ENCODE measurements at places on chromosomes 4 and X. TPM values are rescaled to one million over a fixed set of nuclear protein-coding genes. Genes with fewer than 3 reads are reported as not detected.

The NPFFR2 gene
- 3.2 TPM for total RNA-seq

The GRIA2 gene
- 46.6 TPM for total RNA-seq

The SLC6A14 gene
- total RNA-seq = 0.99 TPM

The FSTL5 gene
- 165 TPM for total RNA-seq

The C4orf51 gene
- total RNA-seq = not detected

The SLC49A3 gene
- total RNA-seq = 3.5 TPM

The STPG2 gene
- total RNA-seq = 1.2 TPM

The HSFX4 gene
- total RNA-seq = not detected

All from camera-type eye (tissue), 1 donor.